ENCODE measurements at places on chromosomes 7 and 10. TPM values are rescaled to one million over a fixed set of nuclear protein-coding genes. Genes with fewer than 3 reads are reported as not detected.

DNA sequence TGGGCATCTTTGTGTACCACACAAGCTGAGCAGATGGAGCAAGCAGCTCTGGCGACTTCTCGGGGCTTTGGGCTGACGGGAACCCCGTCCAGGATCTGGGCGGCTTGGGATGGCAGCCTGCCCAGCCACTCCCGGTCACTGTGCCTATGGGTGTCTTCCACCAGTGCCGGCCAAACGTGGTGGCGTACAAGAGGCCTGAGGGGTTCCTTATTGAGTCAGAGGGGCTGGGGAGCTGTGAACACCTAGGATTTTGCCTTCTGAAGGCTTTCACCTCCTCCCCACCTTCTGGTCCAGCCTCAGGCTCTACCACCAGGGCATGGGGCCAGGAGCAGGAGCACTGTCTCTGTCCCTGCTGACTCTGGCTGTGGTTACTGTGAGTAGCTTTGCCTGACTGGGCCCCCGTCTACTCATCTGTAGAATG is 71.8 kb upstream of the PPIF start:
- no peak for DNase-seq

MLXIPL gene
- total RNA-seq = not detected

PRSS2 gene
- total RNA-seq = not detected

LRIT1 gene
- total RNA-seq = not detected

OPALIN gene
- total RNA-seq = not detected

All from CD4-positive, alpha-beta memory T cell (primary cell).